ENCODE measurements at places on chromosomes 2 and 18. TPM values are rescaled to one million over a fixed set of nuclear protein-coding genes. Genes with fewer than 3 reads are reported as not detected.

RNPEPL1 gene
- 35.6 TPM for polyA plus RNA-seq

NAPG gene
- polyA plus RNA-seq, result 22.8 TPM

GPR35 gene
- 2.2 TPM for polyA plus RNA-seq

- no peak for DNase-seq
Measured at GRCh38 chr18:48680339-48681250, 141.8 kb downstream of the CTIF start.

DNA sequence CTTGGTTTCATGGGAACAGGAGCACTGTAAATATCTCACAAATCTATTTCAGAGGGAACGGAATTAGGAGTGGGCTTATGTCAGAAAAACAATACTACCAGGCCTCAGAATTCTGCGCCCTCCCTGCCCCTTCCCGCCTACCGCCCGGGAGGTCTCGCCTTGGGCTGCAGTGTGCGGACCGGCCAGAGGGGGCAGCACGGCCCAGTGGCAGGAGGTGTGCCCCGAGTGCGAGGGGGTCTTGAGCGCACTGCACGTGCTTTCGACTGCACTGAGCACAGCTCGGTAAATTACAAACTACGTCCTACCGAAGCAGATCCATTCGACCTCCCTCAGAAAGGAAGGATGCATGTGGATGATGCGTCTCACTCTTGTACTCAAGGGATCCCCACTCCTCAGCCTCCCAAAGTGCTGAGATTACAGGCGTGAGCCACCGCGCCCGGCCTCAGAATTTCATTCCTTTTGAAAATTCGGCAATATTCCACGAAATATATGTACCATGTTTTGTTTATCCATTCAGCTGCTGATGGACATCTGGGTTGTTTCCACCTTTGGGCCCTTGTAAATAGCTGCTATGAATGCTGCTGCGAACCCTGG, 297.0 kb downstream of the BCL2 start:
- no peak for DNase-seq

DNA sequence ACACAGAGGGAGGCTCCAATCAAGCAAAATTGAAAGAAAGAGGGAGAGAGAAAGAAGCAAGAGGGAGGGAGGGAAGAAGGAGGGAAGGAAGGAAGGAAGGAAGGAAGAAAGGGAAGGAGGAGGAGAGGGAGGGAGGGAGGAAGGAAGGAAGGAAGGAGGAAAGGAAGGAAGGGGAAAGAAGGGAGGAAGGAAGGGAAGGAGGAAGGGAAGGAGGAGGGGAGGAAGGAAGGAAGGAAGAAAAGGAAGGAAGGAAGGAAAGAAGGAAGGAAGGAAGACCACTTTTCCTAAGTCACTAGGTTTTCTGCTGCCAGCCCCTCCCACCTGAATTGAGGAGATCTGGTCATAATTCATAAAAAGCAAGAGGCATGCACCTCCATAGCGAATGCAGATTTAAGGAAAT, 287.0 kb downstream of the SP3 start:
- no peak for DNase-seq

GPR17 gene
- polyA plus RNA-seq, result 6.5 TPM

HAAO gene
- 18.0 TPM for polyA plus RNA-seq

ALLC gene
- polyA plus RNA-seq, result not detected

All from muscle of back (tissue), 13 donors.